ENCODE measurements at places on chromosomes 7 and 10.

DNA sequence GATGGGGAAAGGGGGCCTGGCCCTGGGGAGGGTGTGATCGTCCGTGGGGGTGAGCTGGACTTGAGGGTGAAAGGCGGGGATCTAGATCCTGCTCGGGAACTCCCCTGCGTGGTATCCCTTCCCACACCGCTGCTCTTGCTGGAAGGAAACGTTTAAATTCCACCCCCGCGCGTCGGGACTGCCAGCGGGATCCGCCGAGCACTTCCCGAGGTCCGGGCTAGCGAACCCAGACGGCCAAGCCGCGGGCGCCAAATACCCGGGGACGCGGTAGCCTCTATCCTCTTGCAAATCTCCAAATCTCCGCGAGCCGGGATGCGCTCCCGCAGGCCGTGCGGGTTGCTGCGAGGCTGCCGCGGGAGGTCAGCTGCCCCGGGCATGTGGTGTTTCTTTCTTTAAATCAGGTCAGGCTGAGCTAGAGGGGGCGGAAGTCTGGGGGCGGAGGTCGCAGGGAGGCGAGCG is 904 bp downstream of the NPTX2 start:
- no peak for DNase-seq

DNA sequence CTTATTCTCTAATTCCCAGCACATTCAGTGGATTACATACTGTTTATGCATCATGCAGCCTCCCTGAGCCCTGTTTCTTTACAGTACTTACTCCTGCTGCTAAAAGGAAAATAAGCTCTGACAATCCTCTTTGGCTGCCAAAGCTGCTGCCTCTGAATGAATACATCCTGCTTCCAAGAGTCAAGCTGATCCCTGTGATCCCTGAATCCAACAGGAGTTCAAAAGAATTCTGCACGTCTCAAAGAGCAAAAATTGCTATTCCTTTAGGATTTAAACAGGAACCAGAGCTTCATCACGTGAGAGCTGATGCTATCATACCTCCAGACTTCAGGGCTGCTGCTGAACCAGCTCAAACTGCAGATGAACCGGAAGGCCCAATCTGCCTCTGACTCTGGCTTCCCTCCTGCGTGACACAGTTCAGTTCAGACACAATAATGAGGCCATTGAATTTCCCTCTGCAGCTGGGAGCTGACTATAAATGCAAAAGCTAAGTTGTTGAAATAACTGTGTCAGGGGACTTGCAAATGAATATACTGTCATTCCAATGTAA is 851.0 kb upstream of the PHF14 start:
- no peak for DNase-seq

GRCh38 chr7:55878691-55879090 is 8.6 kb upstream of the ZNF713 start:
- no peak for DNase-seq

DNA sequence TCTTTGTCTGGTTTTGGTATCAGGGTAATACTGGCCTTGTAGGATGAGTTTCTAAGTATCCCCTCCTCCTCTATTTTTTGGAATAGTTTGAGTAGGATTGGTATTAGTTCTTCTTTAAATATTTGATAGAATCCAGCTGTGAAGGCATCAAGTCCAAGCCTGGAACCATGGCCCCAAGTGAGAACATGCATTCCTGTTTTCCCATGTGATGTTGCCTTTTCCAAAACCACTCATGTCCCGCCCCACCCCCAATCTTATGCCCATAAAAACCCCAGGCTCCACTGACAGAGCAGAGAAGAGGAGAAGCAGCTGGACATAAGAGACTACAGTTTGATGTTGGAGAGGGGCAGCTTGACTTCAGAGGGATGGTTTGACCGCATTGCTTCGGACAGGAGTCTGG is 71.2 kb downstream of the MINPP1 start:
- no peak for DNase-seq

GRCh38 chr10:25257646-25258045 is 82.8 kb downstream of the GPR158 start:
- DNase-seq: no peak

GRCh38 chr10:59970396-59971368 is 64.3 kb upstream of the CCDC6 start:
- no peak for DNase-seq

DNA sequence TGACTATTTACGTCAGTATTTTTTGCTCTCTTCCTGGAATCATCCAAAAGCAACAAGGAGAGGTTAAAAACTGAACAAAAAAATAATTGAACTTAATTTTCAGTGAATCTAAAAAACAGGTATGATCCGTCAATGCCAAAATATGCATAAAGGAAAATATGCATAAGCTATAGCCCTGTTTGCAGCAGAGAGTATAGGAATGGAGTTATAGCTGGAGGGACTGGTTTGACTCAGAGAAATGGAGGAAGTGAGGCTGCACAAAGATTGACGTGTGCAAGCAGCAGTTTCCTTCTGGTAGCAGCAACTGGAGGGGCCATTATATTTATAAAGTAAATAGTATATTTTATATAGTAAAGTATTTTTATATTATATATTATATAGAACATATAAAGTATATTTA is 37.1 kb downstream of the GNG11 start:
- no peak for DNase-seq

- DNase-seq: peak; percentile 51
These were observed 402.3 kb downstream of the DNAJB9 start for GRCh38 chr7:108972004-108972403.

GRCh38 chr7:117630501-117630900 is 150.7 kb downstream of the CFTR start:
- no peak for DNase-seq

GRCh38 chr10:12741360-12741804 is 260.1 kb downstream of the CCDC3 start:
- no peak for DNase-seq

DNA sequence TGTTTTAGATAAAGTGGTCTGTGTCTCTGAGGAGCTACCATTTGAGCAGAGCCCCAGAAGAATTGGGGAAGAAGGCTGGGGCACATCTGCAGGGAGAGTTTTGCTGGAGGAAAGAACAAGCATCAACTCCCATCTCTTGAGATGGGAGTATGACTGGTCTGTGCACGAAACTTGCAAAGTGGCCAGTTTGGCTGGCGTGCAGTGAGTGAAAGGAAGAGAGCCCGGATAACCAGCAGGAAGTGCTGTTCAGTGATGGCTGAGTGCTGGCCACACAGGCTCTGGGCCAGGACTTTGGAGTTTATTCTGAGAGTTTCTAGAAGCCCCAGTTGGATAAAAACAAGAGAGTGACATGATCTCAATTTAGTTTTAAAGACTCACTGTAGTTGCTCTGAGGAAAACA is 34.4 kb upstream of the SVIL start:
- no peak for DNase-seq

DNA sequence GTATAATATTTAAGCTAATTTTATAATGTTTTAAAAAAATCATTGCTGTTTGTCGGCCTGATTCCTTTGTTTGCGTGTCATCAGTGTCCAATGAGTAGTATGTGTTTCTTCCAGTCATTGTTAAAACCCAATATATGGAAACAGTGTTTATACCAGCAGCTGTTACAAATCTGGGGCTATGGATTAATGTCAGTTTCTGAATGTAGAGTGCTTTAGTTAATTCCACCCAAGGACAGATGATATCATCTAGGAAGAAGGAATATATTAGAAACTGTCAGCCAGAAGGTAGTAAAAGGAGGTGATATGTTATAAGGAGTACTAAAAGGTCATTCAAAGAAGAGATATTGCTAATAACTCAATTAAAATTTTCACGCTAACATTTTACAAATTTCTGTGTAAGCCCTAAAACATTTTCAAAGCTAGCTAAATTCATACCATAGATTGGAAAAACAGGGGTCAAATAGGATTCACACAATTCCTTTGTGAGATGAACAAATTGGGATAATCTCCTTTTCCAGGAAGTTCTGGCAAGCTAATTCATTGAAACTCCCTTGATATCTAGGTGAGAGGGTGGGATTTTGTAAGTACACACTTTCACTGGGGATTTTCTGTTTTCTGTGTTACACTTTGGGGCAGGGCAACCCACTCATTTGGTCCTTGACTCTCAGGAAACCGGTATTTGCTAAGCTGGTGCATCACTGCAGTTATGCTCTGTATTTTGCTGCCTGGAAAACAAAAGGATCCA is 448.8 kb downstream of the LRMDA start:
- DNase-seq: no peak

DNA sequence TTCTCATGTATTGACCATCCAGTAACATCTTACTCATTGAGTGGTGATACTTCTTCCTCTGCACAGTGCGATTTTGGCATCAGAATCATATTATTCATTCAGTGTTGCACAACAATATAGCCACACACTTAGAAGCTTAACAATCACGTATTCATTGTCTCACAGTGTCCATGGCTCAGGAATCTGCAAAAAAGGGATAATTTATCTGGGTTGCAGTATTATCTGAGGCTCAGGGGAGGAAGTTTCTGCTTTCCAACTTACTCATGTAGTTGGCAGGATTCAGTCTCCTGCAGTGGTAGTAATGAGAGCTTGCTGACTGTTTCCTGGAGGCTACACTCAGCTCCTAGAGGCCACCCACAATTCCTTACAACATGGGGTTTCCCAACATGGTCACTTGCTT is 803.6 kb downstream of the SORCS1 start:
- DNase-seq: no peak

DNA sequence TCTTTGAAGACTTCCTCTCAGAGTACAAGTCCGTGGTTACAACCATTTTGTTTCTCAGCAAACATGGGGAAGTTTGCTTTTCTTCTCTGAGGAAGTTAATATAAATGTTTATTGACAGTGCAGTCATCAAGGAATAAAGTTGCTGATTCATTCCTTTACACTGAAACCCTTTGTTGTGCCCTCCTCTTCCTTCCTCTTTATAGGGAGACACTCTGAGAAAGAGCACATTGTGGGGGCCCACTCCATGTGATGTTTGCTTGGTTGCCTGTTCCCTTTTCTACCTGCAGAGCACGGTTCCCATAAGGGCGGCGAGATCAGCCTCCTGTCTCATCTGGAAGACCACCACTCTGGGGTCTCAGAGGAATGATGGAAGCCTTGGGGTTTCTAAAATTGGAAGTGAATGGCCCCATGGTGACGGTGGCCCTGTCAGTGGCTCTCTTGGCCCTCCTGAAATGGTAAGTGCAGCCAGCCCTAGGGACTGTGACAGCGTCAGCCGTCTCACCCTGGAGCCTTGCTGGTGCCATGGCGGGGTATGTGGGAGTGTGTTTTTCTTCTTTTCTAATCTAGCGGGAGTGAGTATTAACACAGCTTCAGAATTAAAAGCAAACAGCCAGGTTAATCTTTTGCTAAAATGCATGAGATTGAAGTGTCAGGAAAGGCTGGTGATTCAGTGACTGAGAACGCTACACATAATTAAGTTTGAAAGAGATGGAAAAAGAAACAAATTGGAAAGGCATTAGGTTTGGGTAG is at the start of gene TBXAS1:
TSS of gene TBXAS1 (plus strand) at position 240 of the 750 bp plus-strand sequence. CDS start at position 367, 127 bp downstream.
- peak; percentile 7 for DNase-seq

- no peak for DNase-seq
These were observed 64.4 kb downstream of the KCND2 start for GRCh38 chr7:120337308-120337907.

GRCh38 chr10:1660815-1661214 is 76.5 kb downstream of the ADARB2 start:
- no peak for DNase-seq

- DNase-seq: peak; percentile 41
These were observed 45.3 kb upstream of the PIK3AP1 start for GRCh38 chr10:96765406-96766240.

DNA sequence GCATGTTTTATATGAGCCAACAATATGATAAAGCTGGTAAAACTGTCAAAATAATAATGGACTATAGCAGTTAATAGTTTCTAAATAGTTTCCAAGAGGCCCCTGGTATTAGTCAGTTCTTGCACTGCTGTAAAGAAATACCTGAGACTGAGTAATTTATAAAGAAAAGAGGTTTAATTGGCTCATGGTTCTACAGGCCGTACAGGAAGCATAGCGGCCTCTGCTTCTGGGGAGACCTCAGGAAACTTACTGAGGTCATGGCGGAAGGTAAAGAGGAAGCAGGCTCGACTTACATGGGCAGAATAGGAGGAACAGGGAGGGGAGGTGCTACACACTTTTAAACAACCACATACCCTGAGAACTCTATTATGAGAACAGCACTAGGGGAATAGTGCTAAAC is 104.6 kb downstream of the PPP1R9A start:
- DNase-seq: no peak

DNA sequence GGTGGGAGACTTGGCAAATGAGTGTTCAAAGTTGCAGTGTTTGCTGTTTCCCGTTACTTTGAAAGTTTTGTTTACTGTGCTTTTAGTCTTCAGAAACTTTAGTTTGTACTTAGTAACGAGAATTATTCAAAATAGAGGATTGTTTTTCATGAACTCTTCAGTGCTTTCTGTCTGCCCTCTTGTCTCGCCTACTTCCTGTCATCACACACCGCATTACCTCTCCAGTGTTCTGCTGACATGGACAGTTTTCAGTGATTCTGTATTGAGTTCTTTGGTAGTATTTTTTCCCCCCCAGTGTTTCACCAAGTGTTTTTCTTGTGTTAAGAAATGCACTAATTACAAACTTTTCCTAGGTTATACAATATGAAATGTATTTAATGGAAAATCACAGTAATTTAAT is 207.0 kb downstream of the MLLT10 start:
- no peak for DNase-seq

DNA sequence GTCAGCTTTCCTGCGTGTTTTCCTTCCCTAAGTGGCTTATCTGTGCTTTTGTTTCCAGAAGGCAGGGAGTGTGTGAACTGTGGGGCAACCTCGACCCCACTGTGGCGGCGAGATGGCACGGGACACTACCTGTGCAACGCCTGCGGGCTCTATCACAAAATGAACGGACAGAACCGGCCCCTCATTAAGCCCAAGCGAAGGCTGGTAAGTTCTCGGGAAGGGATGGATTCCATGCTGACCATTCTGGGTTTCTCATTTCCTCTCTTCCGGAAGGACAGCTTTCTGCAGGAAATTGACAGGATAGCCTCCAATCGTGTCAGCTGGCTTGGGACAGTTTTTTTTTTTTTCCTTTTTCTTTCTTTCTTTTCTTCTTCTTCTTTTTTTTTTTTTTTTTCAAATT is 9.4 kb downstream of the GATA3 start:
- DNase-seq: no peak

GRCh38 chr7:55425141-55425752 is 60.1 kb downstream of the LANCL2 start:
- no peak for DNase-seq

DNA sequence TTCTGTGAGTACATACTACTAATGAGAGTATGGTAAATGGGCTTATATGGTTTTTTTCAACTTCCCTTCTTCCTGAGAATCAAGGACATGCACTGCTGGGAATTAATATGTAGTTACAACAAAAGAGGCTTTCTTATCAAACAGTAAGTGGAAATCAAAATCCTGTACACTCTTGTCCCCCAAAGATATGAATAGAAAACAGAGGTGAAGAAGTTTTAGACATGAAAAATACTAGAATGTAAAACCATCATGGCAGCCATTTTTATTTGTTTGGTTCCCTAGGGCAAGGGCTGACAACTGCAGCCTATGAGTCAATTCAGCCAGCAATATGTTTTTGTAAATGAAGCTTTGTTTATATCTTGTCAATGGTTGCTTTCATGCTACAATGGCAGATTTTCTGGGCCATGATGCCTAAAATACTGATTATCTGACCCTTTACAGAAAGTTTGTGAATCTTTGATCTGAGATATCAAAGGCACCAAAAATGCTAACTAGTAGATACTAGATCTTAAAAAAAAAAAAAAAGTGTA is 422.4 kb downstream of the PARD3 start:
- no peak for DNase-seq
